ENCODE measurements at places on chromosomes 7 and 10.

- peak; percentile 4 for DNase-seq
These were observed 91.4 kb downstream of the ZFAND4 start for GRCh38 chr10:45581216-45581549.

DNA sequence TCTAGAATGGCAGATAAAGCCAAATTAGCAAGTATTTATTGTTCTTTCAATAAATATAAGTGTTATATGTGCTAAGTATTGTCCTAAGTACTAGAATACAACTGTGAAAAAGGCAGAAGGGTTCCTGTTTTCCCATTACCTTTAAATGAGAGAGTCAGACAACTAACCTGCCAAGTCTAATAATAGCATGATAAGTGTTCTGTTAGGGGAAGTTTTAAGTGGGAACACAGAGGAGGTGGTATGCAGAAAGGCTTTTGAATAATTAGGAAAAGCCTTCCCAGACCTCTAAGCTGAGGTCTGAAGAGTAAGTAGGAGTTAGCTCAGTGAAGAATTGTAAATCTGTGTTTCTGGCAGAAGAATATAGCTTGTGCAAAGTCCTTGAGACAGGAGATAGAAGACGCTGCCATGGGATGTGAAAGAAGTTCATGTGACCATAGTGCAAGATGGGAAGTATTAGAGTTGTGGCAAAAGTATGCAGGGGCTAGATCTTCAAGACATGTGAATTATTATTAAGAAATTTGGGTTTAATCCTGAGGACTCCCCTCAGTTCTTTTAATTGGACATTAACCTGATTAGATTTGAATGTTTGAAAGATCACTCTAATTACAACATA lies 12.5 kb downstream of the SHOC2 start:
- no peak for DNase-seq

DNA sequence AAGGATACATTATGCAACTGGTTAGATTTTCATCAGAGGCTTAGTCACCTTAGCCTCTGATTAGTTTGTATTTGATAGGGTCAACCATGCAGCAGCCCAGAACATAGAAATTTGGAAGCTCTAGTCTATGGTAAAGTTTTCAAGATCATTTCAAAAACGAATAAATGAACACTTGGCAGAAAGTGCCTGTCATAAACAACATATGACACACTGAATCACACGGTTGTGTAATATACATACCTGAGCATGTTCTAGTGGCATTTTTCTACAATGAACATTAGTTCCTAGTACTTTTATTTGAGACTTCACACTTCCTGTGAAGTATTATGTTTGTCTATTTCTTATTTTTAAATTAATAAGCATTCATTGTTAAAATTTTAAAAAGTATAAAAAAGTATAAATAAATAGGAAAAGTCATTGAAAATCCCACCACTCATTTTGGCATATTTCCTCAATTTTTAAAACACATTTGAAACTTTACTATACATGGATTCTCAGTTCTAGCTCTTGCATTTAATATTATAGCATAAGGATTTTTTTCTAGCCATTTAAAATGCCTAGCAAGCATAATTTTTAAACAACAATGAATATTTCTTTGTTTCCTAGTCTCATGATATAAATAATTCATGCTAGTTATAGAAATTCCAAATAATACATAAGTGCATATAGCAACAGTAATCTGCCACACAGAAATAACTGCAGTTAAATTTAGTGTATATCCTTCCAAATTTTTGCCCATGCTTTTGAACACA lies 25.7 kb upstream of the PRPS1L1 start:
- no peak for DNase-seq

DNA sequence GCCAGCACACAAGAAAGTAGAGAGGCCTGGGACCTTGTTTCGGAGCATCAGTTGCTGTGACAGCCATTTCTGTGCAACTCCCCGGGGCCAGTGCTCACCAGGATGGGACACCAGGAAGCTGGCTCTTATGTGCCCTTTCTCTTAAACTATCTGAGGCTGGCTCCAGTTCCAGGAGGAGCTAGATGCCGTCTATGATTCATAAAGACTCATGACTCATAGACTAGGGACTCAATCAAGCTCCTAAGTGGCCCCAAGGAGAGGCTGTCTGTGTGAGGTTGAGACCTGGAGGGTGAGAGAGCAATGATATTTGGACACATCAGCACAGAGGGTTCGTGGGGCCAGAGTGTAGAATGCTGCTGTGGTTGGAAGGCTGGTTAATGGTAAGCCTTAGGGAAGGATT lies 580.1 kb downstream of the CCSER2 start:
- DNase-seq, result no peak

- DNase-seq, result no peak
These were observed 2.9 kb upstream of the ENTPD7 start for GRCh38 chr10:99656199-99657064.

- no peak for DNase-seq
These were observed 191.4 kb downstream of the EBF3 start for GRCh38 chr10:129772468-129773358.

Measured in NCI-H526 (cell line).